ENCODE measurements at places on chromosomes 1 and 21.

DNA sequence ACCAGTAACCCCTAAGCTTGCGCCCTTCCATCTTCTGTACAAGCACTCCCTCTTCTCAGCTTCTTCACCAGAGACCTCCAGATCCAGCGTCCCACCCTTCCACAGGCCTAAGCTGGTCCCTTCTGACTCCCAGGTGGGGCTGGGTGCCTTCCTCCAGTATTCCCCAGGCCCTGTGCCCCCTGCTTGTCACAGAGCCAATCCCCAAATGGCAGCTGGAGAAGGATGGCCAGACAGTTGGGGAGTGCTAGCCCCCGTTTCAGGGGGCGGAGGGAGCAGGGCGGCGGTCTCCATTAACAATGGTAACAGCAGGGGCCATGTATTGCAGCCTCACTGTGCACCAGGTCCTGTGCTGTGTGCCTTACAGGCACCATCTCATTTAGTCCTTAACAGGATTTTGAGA is 85.7 kb downstream of the KCNN3 start:
- DNase-seq = no peak

DNA sequence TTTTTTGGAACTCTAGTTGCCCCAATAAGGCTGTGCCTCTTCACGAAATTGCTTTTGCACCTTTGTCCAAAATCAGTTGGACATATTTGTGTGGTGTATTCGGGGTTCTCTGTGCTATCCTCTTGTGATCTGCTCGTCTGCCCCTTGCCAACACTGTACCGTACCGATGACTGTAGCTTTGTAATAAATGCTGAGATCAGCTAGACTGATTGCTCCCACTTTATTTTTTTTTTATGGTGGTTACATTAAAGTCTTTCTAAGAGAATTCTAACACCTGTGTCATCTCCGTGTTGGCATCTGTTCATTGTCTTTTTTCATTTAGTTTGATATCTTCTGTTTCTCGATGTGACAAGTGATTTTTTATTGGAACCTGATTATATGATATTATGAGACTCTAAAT is 94.1 kb downstream of the ADARB1 start:
- DNase-seq = no peak

- peak; percentile 52 for DNase-seq
Observed at GRCh38 chr1:206930210-206930798, 8.6 kb upstream of the FCMR start.

GRCh38 chr1:219781491-219781890 is 146.9 kb downstream of the SLC30A10 start:
- DNase-seq = no peak

- DNase-seq = no peak
Observed at GRCh38 chr1:210336362-210336761, 7.7 kb downstream of the HHAT start.

DNA sequence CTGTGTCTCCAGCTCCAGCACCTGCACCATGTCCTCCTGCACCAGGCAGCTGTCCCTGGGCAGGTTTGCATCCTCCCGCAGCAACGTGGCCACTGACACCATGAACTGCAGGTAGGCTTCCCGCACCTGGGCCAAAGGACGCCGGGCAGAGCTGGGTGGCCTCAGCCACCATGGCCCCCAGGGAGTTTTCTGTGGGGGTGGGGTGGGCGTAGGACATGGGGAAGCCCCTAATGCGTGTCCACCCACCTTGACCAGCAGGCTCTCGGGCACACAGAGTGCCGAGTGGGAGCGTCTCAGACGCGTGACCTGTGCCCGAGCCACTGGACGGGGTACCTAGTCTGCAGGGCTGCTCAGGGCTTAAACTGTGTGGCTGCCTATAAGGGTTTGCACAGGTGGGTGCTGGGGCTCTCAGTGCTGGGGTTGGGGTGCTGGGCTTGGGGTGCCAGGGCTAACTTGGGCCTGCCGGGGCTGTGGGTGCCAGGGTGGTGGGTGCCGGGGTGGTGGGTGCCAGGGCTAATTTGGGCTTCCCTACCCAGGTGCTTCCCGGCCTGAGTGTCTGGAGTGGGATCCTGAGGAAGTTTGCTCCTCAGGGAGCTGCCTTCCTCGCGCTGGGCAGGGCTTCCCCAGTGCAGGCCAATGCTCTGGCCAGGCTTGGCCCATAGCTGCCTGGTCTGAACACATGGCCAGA is 17.7 kb downstream of the PRXL2B start:
- DNase-seq = no peak

DNA sequence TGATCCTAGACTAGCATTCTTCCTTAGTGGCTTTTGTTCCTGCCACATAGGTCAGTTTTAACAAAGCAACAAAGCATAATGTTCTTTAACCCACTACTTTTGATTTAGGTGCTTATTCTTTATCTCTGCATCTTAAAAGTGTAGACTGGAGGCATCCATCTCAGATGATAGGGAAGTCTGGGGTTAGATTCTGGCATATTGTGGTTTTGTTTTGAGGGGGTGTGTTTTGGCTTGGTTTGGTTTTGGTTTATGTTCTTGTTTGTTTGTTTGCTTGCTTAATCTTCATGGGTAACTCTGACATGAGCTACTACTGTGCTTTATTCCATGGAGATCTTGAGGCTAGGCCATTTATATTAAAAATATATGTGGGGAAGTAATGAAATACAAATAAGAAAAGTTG is 40.3 kb upstream of the MYOCOS start:
- DNase-seq = no peak

DNA sequence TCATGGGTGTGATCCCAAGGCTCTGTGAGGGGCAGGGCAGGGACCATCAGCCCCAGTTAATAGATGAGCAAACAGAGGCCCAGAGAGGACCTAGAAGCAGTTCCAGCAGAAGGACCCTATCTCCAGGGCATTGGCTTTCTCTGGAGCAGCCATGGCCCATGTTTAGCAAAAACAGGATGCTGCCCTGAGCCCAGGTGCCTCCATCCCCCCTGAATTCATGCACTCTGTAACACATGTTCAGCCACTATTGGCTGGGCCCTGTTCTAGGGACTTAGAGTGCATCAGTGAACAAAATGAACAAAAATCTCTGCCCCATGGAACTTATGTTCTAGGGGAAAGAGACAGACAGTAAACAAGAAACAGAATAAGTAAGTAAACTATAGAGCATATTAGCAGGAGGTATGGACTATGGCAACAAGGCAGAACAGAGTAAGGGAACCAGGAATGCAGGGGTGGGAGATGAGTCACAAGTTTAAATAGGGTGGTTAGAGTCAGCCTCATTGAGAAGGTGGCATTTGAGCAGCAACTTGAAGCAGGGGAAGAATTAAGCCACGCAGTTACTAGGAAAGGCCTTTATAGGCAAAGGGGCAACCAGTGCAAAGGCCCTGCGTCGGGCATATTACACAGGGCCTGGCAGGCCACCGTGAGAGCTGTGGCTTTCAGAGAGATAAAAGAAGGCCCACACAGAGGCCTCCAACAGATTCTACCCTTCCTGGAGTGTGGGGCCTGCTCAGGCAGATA is 185.9 kb upstream of the EDN2 start:
- peak; percentile 42 for DNase-seq

- no peak for DNase-seq
Observed at GRCh38 chr1:227950735-227951346, 3.1 kb upstream of the WNT9A start.

DNA sequence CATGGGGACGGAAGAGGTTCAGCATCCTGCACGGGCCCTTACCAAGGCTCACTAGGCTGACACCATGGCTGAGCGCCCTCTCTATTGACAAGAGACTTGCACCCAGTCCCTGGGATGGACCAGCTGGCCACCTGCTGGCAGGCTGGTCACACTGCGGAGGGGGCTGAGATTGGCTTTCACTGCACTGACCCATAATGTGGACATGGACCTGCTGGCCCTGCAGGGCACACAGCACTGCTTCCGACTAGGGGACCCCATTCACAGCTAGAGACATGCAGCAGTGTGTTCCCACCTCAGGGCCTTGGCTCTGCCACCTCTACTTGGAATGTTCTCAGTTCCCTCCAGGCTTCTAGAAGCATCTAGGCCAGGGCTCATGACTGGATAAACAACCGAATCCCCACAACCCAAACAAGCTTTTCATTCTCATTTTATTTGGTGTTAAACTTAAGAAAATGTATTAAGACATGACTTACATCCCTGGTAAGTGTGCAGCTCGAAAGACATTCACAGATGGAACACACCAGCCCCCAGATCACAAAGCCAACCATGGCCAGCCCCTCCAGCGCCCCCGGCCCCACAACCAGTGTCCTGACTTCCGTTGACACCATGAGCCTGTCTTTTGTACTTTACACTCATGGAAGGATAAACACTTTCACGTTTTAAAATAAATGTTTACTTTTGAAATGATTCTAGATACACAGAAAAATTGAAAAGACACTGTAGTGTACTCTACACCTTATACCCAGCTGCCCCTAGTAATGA is 9.3 kb upstream of the SRARP start:
- peak; percentile 19 for DNase-seq

GRCh38 chr1:85484716-85485115 is 19.8 kb upstream of the DDAH1 start:
- DNase-seq = no peak

DNA sequence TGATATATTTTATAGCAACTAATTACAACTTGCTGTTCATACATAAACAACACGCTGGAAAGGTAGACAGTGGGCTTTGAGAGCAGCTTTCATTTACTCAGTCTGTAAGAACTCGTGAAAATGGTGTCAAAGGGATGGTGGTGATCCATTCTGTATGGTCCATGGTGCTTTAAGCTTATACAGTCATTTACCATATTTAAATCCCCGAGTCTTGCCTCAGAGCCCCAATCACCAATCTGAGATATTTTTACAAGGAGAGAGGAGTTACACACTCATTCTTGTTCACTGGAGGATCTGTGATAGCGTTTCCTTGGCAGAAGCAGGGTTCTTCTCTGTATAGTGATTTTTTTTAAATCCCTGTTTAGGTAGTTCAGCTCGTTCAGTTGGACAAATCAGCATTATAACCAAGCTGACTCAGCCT is 694.6 kb downstream of the USP25 start:
- DNase-seq = no peak

GRCh38 chr1:9059891-9060744 is 9.3 kb downstream of the SLC2A5 start:
- DNase-seq = no peak

- DNase-seq = no peak
Observed at GRCh38 chr1:214317734-214318133, 36.8 kb downstream of the SMYD2 start.

DNA sequence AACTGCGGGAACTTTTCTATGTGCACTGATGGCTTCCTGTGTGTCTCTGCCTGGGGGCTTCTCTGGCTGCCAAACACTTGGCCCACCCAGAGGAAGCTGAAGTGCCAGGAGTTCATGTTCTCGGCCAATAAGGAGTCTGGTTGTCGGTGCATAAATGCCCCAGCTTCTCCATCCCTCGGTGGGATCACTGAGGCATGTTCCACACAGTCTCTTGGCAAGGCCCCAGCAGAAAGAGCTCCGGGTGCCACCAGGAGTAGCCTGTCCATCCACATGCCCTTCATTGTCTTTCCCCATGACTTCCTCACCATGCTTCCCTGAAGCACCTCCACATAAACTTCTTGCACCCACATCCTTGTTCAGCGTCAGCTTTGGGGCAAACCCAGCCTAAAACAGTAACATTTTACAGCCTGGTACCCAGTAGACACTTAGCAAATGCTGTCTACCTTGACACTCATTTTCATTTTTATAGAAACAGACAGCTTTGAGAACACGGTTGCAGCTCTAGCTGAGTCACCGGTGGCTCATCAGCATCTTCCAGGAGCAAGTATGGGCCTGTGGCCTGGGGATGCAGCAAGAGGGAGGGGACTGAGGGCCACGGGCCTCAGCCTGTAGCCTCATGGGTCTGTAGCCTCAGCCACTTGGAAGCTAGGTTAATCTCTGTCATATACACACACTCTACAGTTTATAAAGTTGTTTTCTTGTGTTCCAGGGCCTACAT is 14.8 kb upstream of the CDCP2 start:
- DNase-seq = no peak

- DNase-seq = no peak
Observed at GRCh38 chr1:14887044-14887566, 266.4 kb upstream of the TMEM51 start.

DNA sequence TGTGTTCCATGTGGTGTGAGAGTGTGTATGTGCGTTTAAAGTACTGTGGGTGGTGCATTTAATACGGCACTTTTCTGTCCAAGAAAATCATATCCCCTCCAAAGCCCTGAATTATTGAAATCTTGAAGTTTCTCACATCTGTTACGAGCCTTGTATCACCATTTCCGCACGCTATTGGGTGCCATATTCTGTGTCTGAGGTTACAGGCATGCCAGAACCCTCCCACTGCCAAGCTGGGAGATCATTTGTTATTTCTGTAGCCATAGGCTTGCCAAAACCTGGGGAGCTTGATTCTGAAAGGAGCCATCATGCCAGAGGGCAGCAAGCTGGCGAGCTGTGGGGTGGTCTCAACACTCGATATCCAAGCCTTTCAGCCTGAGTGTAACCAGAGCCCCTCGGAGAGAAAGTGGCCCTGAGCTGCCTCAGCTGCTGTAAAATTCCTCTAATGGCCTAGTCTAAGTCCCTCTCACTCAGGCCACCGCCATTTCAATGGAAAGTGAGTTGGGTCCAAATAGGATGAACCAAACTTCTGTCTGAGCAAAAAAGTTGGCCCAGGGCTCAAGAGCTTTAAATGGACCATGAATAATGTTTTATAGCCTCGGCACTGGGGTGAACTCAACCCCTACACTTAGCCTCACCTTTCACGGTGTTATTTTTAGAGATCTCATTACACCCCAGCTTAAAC is 298.4 kb upstream of the DUSP10 start:
- DNase-seq = no peak

- no peak for DNase-seq
Observed at GRCh38 chr1:216450227-216450626, 27.0 kb upstream of the USH2A start.

GRCh38 chr1:30125821-30126170 is 597.6 kb downstream of the MATN1 start:
- DNase-seq = no peak

GRCh38 chr1:204338360-204338759 is 21.4 kb downstream of the PLEKHA6 start:
- DNase-seq = no peak

DNA sequence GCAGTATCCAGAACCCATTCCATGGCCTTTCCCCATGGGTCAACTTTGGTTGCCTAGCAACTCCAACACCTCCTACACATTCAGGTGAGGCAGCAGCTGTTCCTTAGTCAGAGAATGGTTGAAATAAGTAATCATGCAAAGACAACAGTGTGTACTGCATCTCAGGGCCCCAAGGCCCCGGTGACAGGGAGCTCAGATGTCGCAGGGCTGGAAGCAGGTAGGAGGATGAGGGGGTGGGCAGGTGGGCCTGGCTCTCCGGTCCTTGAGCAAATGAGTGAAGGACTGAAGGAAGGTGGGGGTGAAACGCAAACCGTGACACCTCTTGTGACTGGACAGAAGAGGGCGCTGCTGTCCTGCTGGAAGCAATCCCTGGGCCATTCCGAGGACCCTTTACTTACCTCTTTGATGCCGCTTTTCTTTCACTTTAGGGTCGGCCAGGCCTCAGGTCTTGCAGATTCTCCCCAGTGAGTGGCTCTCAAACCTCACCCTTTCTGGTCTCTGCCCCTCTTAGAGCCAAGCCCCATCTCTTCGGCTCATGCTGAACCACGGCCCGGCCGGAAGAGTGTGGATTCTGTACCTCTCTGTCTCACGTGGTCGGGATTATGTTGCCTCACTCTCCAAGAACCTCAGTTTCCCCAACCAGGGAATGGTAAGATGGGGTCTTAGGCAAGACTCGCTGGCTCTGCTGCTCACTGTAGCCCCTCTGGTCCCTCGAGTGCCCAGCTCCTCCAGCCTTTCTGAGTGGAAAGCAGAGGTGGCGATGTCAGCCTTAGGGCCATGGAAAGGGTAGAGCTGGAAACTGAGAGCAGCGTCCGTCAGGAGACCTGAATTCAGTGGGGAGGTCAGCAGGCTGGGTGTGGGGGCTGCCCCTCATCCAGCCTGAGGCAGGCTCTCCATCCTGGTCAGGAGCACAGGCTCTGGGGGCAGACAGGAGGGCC is 5.6 kb upstream of the KCNA10 start:
- peak; percentile 23 for DNase-seq

Measured in stimulated activated CD8-positive, alpha-beta memory T cell treated with anti-CD3 and anti-CD28 coated beads, Interleukin-15, amount 100 ng/mL, for 48 hours (primary cell).